ENCODE measurements at places on chromosomes 4 and X.

- no peak for DNase-seq
Observed at GRCh38 chr4:183626168-183626567, 32.8 kb downstream of the RWDD4 start.

DNA sequence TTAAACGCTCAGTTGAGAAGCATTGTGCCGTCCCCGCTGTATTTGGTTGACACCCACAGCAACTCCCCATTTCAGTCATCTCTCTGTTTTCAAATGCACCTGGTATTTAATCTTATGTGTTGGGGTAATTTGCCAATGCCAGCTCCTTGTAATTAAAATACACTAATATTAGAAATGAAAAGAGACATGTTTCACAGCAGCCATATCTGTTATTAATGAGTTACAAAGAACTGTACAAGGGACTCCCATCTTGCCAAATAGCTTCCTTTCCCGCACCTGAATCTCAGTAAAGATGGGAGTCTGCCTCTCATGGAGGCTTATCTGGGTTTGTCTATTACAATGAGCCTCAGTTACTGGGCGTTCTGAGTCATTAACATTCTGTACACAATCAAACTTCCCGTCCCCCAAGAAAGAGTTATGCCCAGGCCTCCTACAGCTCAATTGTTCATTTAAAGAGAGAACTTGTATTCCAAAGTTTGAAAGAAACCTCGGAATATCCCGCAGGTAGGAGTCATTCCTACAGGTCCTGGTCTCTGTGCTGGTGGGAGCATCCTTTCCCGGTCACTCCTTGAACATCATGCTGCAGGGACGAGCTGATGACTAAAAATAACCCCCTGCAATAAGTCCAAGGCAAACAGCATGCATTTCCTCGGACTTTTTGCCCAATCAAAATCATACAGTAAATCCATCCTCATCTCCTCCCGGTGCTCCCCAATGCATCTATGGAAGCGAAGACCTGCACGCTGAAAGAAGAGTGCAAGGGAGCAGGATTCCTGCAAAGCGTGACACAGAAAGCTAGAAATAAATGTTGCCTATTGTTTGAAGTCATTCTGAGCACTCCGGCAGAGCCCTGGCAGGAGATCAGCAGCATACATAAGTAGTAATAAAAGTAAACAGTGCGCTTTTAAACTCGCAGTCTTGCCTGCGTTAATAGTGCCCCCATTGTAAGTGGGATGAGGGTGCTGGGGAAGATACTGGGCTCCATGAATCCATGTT, 926 bp downstream of the NDP start:
- peak; percentile 43 for DNase-seq

DNA sequence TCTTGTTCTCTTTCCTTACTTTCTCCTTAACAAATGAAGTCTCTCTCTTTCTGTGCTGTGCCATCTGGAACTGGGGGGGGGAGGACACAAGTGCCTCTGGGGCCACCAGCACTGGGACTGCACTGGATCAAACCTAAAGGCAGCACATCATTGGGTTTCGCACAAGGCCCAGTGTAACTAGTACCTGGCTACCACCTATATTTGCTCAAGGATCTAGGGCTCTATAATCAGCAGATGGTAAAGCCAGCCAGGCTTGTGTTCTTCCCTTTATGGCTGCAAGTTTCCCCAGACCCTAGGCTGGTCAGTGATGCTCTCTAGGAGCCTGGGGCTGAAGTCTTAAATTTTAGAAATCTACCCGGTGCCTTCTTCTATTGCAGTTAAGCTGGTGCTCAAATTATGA, 40.1 kb downstream of the RTL3 start:
- DNase-seq: no peak

- no peak for DNase-seq
Observed at GRCh38 chr4:81214881-81215868, at the start of gene PRKG2. Gene PRKG2 (minus strand): TSS chr4:81215222. CDS start chr4:81205047, 10,175 bp downstream.

DNA sequence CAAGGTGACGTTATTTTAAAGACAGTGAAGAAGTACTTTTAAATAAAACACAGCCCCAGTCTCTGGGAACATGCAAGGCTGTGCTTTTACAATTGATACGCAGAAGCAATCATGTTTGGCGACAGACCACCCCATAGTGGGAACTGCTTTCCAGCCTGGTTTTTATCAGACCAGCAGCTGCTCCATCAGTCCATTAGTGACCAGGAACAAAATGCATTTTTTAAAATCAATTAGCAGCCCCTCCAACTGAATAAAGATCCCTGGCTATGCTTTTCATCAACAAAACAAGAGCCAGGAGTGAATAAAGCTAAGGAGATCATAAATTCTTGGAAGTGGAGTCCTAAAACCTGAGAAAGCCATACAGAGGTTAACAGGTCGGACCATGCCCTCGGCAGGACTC, 153.0 kb upstream of the TENM3 start:
- DNase-seq: no peak

Measured in dermis blood vessel endothelial cell (primary cell).